Lower lobe of right lung (tissue), 2 donors: ENCODE measurements at places on chromosomes 5 and 9. TPM values are rescaled to one million over a fixed set of nuclear protein-coding genes. Genes with fewer than 3 reads are reported as not detected.

ROR2 gene
- 3.8 TPM for total RNA-seq

DNA sequence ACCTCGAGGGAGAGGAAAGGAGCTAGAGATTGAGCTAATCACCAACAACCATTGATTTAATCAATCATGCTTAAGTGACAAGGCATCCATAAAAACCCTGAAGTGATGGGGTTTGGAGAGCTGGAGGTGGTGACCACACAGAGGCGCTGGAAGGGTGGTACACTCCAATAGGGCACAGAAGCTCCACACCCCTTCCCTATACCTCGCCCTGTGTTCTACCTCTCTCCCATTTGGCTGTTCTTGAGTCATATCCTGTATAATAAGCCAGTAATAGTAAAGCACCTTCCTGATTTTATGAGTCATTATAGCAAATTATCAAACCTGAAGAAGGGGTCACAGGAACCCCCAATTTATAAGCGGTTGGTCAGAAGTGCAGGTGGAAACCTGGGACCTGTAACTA lies 18.3 kb downstream of the ACTL7B start:
- DNase-seq = no peak
- H3K27me3 ChIP-seq = no peaks in the 10 kb centered on the region
- H3K4me1 ChIP-seq = no peaks in the 10 kb centered on the region
- no peak overlapping the region for H3K27ac ChIP-seq
- H3K36me3 ChIP-seq = no peaks in the 10 kb centered on the region
- no peak overlapping the region for H3K4me3 ChIP-seq

GRCh38 chr9:78121488-78121887 lies 89.9 kb upstream of the GNAQ start:
- H3K4me1 ChIP-seq = peaks cover 3% of the 10 kb centered on the region
- DNase-seq = peak; percentile 83
- no peaks in the 10 kb centered on the region for H3K36me3 ChIP-seq
- no peak overlapping the region for H3K4me3 ChIP-seq
- H3K27me3 ChIP-seq = no peaks in the 10 kb centered on the region

- no peaks in the 10 kb centered on the region for H3K27me3 ChIP-seq
- H3K4me3 ChIP-seq = no peak overlapping the region
- no peaks in the 10 kb centered on the region for H3K4me1 ChIP-seq
- H3K36me3 ChIP-seq = no peaks in the 10 kb centered on the region
- no peak for DNase-seq
Observed at GRCh38 chr5:54689411-54690251, 172.1 kb downstream of the SNX18 start.

- peaks cover 32% of the 10 kb centered on the region for H3K36me3 ChIP-seq
- no peaks in the 10 kb centered on the region for H3K27me3 ChIP-seq
- DNase-seq = no peak
Observed at GRCh38 chr9:37975639-37976038, 71.7 kb upstream of the SLC25A51 start.

DNA sequence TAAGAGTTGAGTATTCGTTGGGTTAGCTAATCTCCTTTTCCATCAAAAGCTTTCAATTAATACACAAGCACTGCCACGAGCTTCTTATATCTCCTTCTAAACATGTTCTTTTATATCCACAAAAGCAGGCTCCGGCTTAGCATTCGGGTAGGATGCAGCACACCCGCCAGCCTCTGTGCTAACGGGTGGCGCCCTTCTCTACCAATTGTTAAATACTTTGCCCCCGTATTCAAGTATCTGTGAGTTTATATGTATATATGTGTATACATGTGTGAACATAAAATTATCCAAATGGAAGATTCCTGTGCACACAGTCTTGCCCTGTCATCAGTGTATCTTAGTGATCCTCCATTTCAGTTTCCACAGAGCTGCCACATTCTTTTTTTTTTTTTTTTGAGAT lies 27.8 kb downstream of the BNIP1 start:
- no peak for DNase-seq
- no peak overlapping the region for H3K4me3 ChIP-seq
- no peaks in the 10 kb centered on the region for H3K27me3 ChIP-seq
- H3K4me1 ChIP-seq = no peaks in the 10 kb centered on the region

DNAJB5 gene
- total RNA-seq = 6.0 TPM

DNA sequence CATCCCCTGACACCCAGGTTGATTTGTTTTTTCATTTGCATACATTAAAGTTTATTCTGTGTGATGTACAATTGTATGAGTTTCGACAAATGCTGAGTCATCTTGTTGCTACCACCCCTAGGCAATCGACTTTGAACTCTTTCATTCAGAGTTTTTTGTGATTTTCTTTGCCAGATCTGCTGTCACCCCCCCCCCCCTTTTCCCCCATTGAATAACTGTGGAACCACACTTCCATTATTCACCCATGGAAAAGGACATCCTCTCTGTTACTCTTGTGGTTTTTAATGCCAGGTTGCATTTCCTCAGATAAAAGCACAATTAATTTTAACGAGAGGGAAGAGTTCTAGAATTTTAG lies 13.7 kb upstream of the FAM120AOS start:
- no peaks in the 10 kb centered on the region for H3K27me3 ChIP-seq
- no peak overlapping the region for H3K4me3 ChIP-seq
- H3K27ac ChIP-seq = peak overlapping the region; percentile 39
- H3K4me1 ChIP-seq = peaks cover 91% of the 10 kb centered on the region

LHX2 gene
- not detected for total RNA-seq

DNA sequence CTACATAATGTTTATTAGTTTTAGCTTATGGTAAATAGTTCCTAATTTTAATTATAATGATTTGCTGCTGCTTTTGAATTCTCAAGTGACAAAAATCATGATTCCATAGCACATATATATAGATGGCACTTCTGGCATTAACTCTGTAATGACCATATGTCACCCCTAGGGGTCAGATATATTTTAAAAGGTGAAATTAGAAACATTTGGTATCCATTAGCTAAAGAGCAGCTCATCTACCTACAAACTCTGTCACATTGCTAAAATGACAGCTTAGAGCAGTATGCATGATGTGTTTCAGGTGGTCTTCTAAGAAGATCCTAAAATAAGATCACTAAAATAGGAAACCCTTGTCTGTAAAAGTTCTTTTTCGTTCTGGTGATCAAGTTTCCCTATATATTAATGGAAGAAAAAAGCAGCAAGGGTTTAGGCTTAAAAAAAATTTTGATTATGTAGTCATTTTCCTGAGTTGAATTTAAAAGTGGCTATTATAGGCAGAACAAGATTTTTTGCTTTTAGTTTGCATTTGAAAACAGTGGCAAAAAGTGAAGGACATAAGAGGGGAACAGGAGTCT lies 157.7 kb upstream of the POU5F2 start:
- H3K4me3 ChIP-seq = no peak overlapping the region
- no peaks in the 10 kb centered on the region for H3K36me3 ChIP-seq
- DNase-seq = no peak
- H3K27me3 ChIP-seq = no peaks in the 10 kb centered on the region
- H3K4me1 ChIP-seq = no peaks in the 10 kb centered on the region

SHISAL2B gene
- not detected for total RNA-seq

GRCh38 chr5:76601470-76601869 lies 21.7 kb downstream of the F2RL2 start:
- DNase-seq = no peak
- peaks cover 6% of the 10 kb centered on the region for H3K36me3 ChIP-seq
- no peaks in the 10 kb centered on the region for H3K4me1 ChIP-seq
- H3K4me3 ChIP-seq = no peak overlapping the region
- no peaks in the 10 kb centered on the region for H3K27me3 ChIP-seq

SLC1A3 gene
- total RNA-seq = 52.1 TPM

GRCh38 chr9:20684035-20684874 lies at the start of gene FOCAD:
FOCAD (plus strand) TSS chr9:20684259; CDS start chr9:20715354, 31,095 bp downstream.
- peak within 1 kb of the TSS; percentile 89 for H3K4me3 ChIP-seq
- no peaks in the 10 kb centered on the region for H3K36me3 ChIP-seq
- H3K4me1 ChIP-seq = peaks cover 20% of the 10 kb centered on the region
- H3K27ac ChIP-seq = peak within 1 kb of the TSS; percentile 94
- peak; percentile 96 for DNase-seq

DNA sequence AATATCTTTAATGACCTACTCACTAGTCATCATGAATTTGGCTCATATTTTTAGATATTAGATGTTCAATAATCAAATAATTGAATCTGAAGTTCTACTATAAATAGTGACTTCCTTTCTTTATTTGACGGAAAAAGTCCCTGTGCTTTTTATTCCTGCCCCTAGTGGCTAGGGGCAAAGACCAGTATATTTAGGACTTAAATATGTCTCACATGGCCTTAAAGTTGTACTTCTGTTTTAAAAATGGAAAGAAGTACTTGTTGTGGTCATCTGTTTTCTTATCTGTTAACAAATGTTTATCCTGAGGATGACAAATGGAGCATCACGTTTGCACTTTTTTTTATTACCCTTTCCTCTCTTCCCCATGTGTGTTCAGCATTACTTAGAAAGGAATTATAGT lies 89.2 kb upstream of the GRHPR start:
- no peaks in the 10 kb centered on the region for H3K27me3 ChIP-seq
- H3K4me3 ChIP-seq = no peak overlapping the region
- H3K27ac ChIP-seq = no peak overlapping the region
- no peaks in the 10 kb centered on the region for H3K36me3 ChIP-seq

GRCh38 chr5:165457859-165458481 lies 1952.6 kb downstream of the MAT2B start:
- no peak overlapping the region for H3K27ac ChIP-seq
- no peak for DNase-seq
- no peaks in the 10 kb centered on the region for H3K27me3 ChIP-seq
- no peaks in the 10 kb centered on the region for H3K4me1 ChIP-seq

GRCh38 chr5:167708449-167708848 lies 583.0 kb upstream of the WWC1 start:
- no peak overlapping the region for H3K4me3 ChIP-seq
- H3K4me1 ChIP-seq = no peaks in the 10 kb centered on the region
- no peaks in the 10 kb centered on the region for H3K36me3 ChIP-seq
- no peaks in the 10 kb centered on the region for H3K27me3 ChIP-seq

- DNase-seq = peak; percentile 72
- peak overlapping the region; percentile 95 for H3K27ac ChIP-seq
- peaks cover 47% of the 10 kb centered on the region for H3K4me1 ChIP-seq
- H3K27me3 ChIP-seq = no peaks in the 10 kb centered on the region
- H3K36me3 ChIP-seq = no peaks in the 10 kb centered on the region
Observed at GRCh38 chr5:56815658-56816545, 553 bp downstream of the MAP3K1 start.

ENTPD8 gene
- 0.15 TPM for total RNA-seq

- H3K36me3 ChIP-seq = no peaks in the 10 kb centered on the region
- no peak overlapping the region for H3K4me3 ChIP-seq
- H3K27me3 ChIP-seq = no peaks in the 10 kb centered on the region
- DNase-seq = no peak
Observed at GRCh38 chr5:126676195-126676624, 75.5 kb downstream of the PHAX start.

NMUR2 gene
- not detected for total RNA-seq

GRCh38 chr5:168790671-168791250 lies 211.6 kb upstream of the PANK3 start:
- H3K27ac ChIP-seq = no peak overlapping the region
- DNase-seq = no peak
- no peak overlapping the region for H3K4me3 ChIP-seq
- H3K4me1 ChIP-seq = peaks cover 4% of the 10 kb centered on the region

GRCh38 chr5:128572051-128572929 lies 34.2 kb upstream of the FBN2 start:
- H3K4me1 ChIP-seq = no peaks in the 10 kb centered on the region
- H3K36me3 ChIP-seq = no peaks in the 10 kb centered on the region
- no peaks in the 10 kb centered on the region for H3K27me3 ChIP-seq
- H3K27ac ChIP-seq = no peak overlapping the region
- no peak for DNase-seq

DNA sequence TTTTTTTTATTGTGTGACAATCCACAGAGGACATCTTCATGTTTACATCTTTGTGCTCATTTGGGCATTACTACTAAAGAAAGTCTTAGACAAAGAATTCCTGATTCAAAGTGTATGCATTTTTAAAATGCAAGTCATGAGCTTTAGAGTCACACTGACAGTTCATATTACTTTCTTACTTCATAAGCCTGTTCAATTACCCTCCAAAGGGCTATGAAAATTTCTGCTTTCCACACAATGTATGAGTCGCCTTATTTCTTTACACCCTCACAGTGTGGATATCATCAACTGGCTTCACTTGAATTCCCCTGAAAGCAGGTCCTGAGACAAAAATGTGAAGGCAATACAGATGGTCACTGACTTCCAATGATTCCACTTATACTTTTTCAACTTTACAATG lies 280.4 kb upstream of the PTGER4 start:
- no peak overlapping the region for H3K4me3 ChIP-seq
- DNase-seq = no peak
- H3K27me3 ChIP-seq = no peaks in the 10 kb centered on the region
- no peaks in the 10 kb centered on the region for H3K36me3 ChIP-seq
- H3K4me1 ChIP-seq = no peaks in the 10 kb centered on the region

IGIP gene
- total RNA-seq = 17.7 TPM

SELENOP gene
- total RNA-seq = 705 TPM

GRCh38 chr5:89008291-89008690 lies 125.3 kb upstream of the MEF2C start:
- no peak for DNase-seq
- no peaks in the 10 kb centered on the region for H3K36me3 ChIP-seq
- no peaks in the 10 kb centered on the region for H3K4me1 ChIP-seq
- H3K27ac ChIP-seq = no peak overlapping the region
- no peaks in the 10 kb centered on the region for H3K27me3 ChIP-seq

- DNase-seq = no peak
- H3K27me3 ChIP-seq = no peaks in the 10 kb centered on the region
- peaks cover 32% of the 10 kb centered on the region for H3K4me1 ChIP-seq
- no peaks in the 10 kb centered on the region for H3K36me3 ChIP-seq
- H3K27ac ChIP-seq = no peak overlapping the region
Observed at GRCh38 chr9:37961351-37961750, 57.4 kb upstream of the SLC25A51 start.

DNA sequence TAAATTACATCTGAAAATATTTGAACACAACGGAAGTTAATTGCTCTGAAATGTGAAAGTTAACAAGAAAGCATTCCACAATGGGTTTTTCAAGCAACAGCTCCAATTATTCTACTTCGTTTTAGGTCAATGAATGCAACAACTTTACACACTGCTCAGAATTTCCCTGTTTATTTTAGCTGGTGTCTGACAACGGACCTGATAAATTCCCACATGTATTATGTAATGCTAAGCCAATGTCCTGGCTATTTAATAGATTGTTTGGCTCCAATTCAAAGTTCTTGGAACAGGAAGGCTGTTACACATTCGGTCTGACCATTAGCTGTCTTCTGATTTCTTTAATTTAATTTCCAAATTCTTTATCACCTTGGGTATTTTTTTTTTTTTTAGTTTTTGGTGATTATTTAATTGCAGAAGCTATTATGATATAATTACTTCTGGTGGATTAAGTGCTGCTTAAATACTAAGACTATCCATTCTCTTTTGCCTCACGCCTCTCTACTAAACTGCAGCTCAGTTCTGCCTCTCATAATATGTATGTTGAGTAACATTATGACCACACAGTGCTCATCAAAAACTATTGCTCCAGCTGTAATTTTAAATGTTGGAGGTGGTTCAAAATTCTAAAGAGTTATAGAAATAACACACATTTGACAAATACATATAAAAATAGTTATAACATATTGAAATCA lies 57.9 kb downstream of the MEF2C start:
- peaks cover 7% of the 10 kb centered on the region for H3K36me3 ChIP-seq
- DNase-seq = no peak
- H3K4me3 ChIP-seq = peak overlapping the region; percentile 10
- H3K4me1 ChIP-seq = peaks cover 59% of the 10 kb centered on the region

- H3K36me3 ChIP-seq = no peaks in the 10 kb centered on the region
- no peak for DNase-seq
- H3K4me1 ChIP-seq = no peaks in the 10 kb centered on the region
- no peak overlapping the region for H3K27ac ChIP-seq
- no peak overlapping the region for H3K4me3 ChIP-seq
- no peaks in the 10 kb centered on the region for H3K27me3 ChIP-seq
Observed at GRCh38 chr5:114391321-114391720, 29.5 kb downstream of the KCNN2 start.

GRCh38 chr9:4375424-4376200 lies 75.7 kb upstream of the GLIS3 start:
- H3K4me1 ChIP-seq = no peaks in the 10 kb centered on the region
- H3K4me3 ChIP-seq = no peak overlapping the region
- H3K36me3 ChIP-seq = no peaks in the 10 kb centered on the region

ACTBL2 gene
- not detected for total RNA-seq
